ENCODE measurements at places on chromosomes 6 and 20.

GRCh38 chr20:61708891-61709290 is 356.8 kb downstream of the TAF4 start:
- DNase-seq = no peak

- DNase-seq = no peak
Measured at GRCh38 chr6:41201764-41202173, 820 bp upstream of the TREML2 start.

GRCh38 chr20:312866-313265 is 12.5 kb upstream of the SOX12 start:
- DNase-seq = no peak

DNA sequence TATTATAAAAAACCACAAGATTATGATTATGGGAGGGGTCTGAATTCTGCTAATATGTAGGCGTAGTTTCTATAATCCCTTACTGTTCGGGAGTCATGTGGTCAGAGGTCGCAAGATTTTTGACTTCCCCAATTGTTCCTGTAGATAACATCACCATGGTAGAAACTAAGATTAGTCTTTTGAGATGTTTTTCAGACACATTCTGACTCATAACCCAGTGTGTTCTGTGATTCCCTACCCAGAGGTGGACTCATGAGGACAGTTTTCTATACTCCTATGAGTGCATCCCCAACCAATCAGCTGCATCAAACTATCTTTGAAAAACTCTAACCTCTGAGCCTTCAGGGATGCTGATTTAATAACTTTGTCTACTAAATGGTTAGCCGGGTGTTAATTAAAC is 175.5 kb downstream of the RFPL4B start:
- no peak for DNase-seq

DNA sequence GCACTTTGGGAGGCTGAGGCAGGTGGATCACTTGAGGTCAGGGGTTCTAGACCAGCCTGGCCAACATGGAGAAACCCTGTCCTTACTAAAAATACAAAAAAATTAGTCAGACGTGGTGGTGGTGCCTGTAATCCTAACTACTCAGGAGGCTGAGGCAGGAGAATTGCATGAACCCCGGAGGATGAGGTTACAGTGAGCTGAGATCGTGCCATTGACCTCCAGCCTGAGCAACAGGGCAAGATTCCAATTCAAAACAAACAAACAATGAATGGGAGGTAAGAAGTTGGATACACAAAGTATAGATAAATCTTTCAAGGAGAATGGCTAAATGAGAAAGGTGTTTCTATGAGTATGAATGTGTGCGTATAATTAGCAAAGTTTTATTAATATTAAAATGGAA is 75.3 kb downstream of the REV3L start:
- DNase-seq = no peak

- DNase-seq = no peak
Measured at GRCh38 chr6:88047510-88048150, at the start of gene SPACA1. TSS of gene SPACA1 (plus strand) at chr6:88047841. CDS start at chr6:88047906, 65 bp downstream.

DNA sequence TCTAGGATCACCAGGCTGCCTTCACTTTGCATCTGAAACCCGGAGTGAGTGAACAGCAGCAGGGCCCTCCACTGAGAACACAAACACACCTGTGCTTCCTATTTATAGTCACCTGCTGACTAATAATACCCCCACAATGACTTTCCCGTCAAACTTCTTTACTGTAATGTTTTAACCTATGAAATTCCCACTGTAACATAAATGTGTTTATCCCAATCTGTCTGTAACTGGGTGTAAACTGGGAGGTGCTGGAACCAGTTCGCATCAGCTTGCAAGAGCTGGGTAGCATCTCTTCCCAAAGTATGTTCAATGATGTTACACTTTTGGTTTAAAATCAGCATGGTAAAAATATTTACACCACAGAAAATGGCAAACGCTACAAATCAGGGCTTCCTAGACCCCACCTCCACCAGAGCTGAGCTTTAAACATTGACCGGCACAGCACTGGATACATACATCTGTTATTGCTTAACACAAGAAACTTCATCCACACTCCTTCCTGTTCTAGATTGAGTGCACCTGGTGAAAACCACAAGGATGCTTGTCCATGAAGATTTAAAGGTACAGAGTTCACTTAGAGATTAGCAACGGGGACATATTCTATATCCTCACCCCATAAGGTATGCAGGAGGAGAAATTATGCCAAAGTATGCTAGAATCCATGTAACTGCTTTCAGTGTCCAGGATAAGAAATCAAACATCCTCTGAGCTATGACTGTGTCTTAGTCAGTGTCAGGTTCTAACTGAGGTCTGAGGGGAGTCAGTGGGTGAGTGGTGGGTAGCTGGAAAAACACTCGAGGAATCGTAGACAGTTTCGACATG is 79.0 kb downstream of the ALDH8A1 start:
- DNase-seq = no peak

DNA sequence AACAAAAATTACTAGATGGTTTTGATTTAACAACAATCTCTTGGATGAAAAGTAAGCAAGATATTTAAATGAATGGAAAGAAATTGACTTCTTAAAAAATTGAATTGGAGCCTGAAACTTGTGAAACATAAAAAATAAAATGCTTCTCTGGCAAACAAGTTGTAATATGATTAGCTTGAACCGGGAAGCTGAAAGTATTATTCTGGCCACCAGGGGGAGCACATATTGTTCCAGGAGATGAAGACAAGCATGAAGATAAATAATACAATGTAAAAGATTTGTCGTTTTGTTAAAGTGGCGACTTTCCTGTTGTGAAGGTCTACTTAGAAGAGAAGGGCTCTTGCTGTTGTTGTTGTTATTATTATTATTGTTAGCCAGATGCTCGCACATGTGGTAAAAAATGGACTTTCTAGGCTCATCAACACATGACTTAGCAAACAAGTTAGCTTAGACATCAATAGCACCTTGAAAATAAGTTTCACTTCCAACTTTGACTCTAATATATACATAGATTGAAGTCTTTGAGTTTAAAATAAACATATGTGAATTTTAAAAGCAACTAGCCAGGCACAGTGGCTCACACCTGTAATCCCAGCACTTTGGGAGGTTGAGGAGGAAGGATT is 14.2 kb downstream of the PAX1 start:
- no peak for DNase-seq

- no peak for DNase-seq
Measured at GRCh38 chr6:3026791-3027626, 27.3 kb downstream of the NQO2 start.

- DNase-seq = no peak
Measured at GRCh38 chr20:45052698-45053429, 48.1 kb downstream of the KCNS1 start.

DNA sequence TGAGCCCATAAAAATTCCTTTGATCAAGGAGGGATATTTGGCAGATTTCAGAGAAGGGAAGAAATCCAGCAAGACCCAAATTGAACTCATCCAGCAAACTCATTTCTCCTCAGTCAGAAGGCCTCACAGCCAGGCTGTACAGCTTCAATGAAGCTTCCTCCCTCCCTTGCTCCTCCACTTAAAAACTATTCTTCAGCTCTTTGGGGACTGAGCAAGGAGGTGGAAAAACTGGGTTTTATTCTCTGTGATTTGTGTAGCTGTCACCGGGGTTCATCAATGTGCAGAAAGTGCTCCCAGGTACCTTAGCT is 158.7 kb upstream of the ZNF184 start:
- no peak for DNase-seq

DNA sequence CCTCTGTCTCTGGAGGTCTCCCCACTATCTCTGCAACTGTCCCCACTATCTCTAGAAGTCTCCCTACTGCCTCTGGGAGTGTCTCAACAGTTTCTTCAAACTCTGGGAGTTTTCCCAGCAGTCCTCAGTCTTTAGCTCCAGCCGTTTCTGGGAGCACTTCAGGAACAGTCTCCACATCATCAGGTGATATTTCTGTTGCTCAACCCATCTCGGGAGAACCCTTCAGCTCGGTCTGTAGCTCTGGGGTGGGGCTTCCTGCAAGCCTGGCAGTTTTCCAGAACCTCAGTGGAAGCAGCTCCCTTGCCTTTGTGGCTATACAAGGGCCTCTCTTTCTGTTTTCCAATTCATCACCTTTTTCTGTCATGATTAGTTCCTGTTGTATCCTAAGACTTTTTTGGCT is 3.0 kb upstream of the SFTA2 start:
- DNase-seq = no peak

- no peak for DNase-seq
Measured at GRCh38 chr6:6474170-6474920, 114.2 kb upstream of the LY86 start.

DNA sequence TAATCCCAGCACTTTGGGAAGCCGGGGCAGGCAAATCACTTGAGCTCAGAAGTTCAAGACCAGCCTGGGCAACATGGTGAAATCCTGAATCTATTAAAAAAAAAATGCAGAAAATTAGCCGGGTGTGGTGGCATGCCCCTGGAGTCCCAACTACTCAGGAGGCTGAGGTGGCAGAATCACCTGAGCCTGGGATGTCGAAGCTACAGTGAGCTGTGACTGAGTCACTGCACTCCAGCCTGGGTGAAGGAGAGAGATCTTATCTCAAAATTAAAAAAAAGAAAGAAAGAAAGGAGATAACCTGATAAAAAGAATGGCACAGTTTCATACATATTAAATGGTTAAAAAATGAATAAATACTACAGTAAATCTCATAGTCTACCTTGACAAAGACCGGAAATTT is 123.6 kb upstream of the TNFAIP3 start:
- DNase-seq = no peak

GRCh38 chr6:35810971-35811698 is 6.0 kb downstream of the LHFPL5 start:
- no peak for DNase-seq

Data from right lung (tissue), 10 donors.